ENCODE measurements at places on chromosomes 7 and 10.

GRCh38 chr10:95706573-95706972 lies 12.8 kb upstream of the TCTN3 start:
- no peak for DNase-seq

DNA sequence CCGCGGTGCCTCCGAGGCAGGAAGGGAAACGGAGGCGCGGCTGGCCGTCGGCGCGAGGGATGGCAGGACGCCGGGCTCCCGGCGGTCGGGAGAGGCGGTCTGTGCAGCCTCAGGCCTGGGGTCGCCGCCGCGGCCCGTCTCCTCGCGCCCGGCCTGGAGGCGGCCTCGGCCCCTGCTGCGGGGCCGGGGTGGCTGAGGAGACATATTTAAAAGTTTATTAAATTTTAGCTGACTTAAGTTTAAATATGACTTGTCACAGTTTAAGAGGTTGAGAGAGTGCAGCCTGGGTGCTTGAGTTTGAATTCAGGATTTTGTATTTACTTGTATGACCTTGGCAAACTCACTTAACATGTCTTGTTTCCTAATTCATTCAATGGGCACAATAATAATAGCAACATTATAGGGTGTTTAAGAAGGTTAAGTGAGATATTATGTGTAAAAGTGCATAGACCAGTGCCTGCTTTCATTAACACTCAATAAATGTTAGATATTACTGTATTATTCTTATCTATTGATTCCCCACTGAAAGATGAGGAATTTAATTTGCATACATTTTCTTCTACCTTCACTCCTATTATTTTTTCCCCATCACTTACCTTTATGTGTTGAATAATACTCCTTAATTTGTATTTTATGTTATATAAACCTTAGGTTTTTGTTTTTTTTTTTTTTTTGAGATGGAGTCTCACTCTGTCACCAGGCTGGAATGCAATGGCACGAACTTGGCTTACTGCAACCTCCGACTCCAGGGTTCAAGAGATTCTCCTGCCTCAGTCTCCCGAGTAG lies 718 bp downstream of the DYNC2I1 start:
- DNase-seq: peak; percentile 34

- DNase-seq: no peak
These were observed 95.2 kb downstream of the PLCE1 start for GRCh38 chr10:94088926-94089381.

GRCh38 chr7:73612598-73613269 lies 11.6 kb downstream of the MLXIPL start:
- DNase-seq: peak; percentile 52

DNA sequence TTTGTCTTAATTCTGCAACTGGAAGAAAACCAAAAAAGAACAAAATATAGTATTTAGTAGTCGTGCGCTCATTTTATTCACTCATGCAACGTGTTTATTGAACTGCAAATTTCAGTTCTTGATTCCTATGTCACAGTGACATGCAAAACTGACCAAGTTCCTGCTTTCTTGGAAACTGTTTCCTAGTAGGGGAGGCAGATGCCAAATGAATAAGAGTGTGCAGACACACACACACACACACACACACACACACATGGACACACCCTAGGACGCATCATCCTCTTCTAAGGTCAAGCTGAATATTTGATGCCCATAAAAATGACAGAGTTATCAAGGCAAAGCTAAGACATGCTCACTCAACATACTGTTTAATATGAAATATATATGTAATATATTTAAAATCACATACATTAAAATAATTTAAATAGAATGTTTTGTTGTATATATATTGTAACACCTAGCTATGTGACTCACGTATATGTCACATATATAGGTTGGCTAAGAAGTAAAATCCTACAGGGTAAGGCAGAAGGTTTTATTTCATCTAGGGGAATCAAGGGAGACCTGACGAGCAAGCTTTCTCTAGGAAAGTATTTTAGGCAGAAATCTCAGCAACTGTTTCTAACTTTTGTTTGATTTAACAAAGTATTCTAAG lies 79.6 kb downstream of the SVIL start:
- DNase-seq: peak; percentile 13

GRCh38 chr10:61961278-61961677 lies 59.8 kb downstream of the ARID5B start:
- no peak for DNase-seq

DNA sequence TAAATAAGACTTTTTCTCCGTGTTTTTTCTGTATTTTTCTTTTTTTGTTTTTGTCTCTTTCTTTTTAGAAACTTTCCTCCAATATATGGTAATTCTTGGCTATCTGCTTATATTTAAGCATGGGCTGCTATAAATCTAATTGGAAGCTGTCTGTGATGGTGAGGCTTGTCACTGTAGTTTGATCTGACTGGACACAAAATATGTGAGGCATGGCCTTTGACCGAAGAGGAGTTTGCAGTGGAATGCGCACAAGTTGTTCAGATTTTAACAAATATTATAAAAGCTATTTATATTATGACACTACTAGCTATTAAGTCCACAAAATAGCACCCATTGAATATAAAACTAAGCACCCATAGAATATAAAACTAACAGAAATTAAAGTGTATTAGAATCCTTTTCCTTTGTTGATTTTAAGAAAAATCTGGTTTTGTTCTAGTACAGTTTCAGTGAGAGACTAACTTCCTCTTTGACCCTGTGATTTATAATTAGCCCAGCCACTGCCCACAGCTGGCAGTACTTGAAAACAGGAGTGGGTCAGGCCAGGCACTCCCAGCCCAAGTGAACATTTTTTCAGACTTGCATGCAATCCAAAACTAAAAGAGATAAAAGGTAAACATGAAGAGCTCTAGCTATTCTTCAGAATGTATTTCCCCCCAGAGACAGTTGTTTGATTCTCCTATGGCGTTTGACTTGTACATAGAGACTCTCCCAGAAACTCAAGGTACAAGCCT lies 69.9 kb upstream of the FGL2 start:
- DNase-seq: peak; percentile 45

- DNase-seq: no peak
These were observed 52.2 kb downstream of the FIGNL1 start for GRCh38 chr7:50397971-50398324.

DNA sequence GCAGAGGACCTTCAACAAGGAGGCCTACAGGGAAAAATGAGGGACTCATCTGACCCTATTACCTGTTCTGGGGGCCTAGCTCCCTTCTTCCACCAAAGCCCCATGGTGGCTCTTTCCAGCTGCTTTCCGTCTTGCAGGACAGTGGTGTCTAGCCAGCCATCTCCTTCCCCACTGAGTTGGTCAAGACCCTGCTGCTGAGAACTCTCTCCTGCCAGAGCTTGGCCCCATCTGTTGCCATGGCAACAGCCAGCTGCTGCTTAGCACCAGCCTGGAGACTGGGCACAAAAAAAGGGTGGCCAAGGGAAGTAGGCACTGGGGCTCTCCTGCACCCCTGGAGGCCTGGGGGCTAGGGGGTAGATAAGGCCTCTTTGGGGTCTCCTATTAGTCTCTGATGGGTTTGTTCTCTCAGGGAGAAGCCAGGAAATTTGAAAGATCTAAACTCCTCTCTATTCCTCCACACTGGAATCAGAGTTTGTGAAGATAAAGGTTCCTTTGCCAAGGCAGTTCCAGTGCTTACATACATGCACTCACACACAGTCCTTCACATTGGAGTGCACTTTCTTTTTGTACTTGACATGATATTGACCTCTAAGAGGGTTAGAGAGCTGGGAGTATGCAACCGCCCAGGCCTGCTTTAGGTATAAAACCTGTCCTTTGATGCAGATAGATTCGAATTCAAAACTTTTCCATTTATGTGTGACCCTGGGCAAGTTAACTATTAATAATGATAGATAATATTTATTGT lies 15.8 kb downstream of the TSPAN33 start:
- DNase-seq: no peak

DNA sequence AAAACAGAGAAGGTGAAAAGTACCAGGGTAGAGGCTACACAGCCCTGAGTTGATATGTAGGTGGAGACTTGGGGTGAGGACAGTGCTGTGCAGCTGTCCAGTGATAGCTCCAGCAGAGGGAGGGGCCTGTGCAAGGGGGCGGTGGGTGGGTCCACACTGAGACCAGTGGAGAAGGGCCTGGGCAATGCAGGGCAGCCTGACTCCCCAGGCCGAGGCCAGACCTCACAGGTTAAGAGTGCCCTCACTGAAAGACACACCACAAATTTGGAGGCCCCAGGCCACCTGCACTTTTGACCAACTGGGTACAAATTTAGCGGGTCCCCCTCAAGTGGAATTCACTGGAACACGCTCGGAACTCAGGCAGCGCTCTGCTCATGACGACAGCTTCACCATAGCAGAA lies 6.7 kb upstream of the RASGEF1A start:
- no peak for DNase-seq

GRCh38 chr7:131578602-131579001 lies 22.2 kb upstream of the PODXL start:
- no peak for DNase-seq

- DNase-seq: no peak
These were observed 120.0 kb downstream of the SEC23IP start for GRCh38 chr10:120012566-120012965.

- DNase-seq: no peak
These were observed 1265.8 kb upstream of the LRRTM3 start for GRCh38 chr10:65660006-65660405.

GRCh38 chr10:96512524-96513304 lies 1.0 kb downstream of the TLL2 start:
- DNase-seq: no peak

- DNase-seq: no peak
These were observed 107.3 kb upstream of the SHH start for GRCh38 chr7:155919391-155920067.

DNA sequence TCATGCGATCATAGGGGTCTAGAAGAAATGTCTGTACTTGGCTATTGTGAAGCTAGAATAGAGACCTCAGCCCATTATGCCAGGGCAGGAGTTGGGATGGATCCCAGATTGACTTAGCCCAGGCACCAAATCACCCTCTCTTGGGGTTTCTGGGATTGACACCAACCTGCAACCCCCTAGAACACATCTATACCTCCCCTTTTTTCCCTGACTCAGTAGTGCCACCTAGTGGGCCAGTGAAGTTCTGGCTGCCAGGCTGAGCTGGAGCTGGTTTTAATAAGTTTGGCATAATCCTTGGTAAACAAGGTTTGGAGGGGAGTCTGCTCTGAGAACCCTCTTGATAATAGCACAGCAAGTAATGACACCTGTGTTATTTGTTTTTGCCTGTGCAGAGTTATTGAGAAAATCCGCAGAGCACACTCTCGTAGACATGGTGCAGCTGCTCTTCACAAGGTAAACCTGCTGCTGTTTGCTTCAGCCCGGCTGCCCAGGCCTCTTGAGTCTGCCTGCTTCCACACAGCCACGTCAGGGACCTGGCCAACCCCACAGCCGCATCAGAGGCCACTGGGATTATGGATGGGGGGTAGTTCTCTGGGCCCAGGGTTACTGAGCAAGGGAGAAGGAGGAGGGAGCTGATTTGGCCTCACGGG lies 43.3 kb upstream of the NFKB2 start:
- DNase-seq: peak; percentile 89

DNA sequence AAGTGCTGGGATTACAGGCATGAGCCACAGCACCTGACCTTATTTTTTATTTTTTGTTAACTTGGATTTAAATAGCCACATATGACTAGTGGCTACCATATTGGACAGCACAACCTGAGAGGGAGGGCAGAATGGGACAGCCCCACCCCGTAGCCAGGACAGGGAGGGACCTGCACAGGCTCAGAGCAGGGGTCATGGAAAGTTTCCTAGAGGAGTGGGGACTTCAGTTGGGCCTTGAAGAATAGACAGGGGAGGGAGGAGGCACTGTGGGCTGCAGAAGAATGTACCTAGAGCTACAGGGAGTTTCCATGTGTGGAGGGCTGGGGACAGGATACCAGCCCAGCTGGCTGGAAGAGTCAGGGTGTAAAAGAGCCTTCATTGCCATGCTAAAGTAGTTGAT lies 8.8 kb downstream of the TRIM8 start:
- no peak for DNase-seq

DNA sequence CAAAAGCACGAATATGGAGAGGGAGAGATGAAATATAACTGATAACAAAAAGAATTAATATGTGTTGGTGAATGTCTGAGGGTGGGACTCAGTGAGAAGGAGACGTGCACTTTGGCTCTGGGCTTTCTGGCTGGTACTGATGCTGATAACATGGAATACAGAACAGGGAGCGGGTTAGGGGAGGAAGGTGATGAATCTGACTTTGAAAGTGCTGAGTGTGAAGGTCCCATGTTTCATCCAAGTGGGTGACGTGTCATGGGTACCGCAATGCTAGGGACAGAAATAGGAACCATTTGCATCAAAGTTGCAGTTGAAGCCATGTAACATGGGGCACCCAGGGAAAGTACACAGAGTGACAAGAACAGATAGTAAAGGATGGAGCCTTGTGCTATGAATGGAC lies 236.6 kb upstream of the MYO3A start:
- DNase-seq: no peak

- DNase-seq: no peak
These were observed 633.4 kb upstream of the COBL start for GRCh38 chr7:51949726-51950644.

GRCh38 chr7:95796617-95797016 lies 24.3 kb downstream of the DYNC1I1 start:
- DNase-seq: no peak

DNA sequence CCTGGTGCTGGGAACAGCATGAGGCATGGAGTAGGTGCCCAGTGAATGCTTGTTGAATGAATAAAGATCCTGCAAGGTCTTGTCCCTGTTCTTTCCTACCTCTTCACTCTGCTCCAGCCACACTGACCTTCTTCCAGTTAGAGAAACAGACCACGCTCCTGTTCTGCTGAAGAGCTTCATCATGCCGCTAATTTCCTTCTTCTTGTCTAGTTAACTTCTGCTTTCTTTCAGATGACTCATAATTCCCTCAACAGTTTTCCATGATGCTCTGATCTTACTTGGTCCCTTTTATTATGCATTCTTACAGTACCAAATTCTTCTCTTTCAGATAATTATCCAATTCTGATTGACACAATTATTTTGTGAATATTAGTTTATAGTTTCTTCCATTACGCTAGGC lies 59.5 kb upstream of the C1QL3 start:
- DNase-seq: peak; percentile 51

- no peak for DNase-seq
These were observed 23.0 kb downstream of the P4HA1 start for GRCh38 chr10:73073627-73074026.

DNA sequence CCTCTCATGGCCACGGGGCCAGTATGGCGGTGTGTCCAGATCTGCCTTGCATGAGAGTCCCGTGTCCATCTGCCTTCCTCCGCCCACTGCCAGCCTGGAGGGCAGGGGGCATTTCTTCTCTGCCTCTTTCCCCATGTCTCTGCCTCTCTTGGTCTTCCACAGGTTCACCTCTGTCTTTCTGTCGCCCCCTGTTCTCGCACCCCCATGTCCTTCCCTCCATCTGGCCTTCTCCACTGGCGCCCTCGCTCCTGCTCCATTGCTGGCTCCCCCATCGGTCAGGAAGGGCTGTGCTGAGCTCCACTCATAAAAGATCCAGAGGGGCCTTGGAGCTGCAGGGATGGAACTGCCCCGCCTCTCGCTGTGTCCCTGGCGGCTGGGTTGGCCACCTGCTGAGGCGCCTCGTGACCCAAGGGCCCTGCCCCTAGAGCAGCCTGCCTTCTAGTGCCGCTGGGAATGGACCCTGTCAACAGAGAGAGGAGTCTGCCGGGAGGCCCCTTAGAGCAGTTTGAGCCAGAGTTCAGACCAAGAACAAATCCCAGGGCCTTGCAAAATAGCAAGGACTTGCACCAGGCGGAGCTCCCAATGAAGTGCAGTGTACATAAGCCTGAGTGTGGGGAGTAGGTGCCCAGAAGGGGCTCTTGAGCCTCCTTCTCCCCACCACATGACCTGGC lies 42.0 kb downstream of the GOLGA7B start:
- DNase-seq: no peak

Measured in KBM-7 (cell line).